SW 1271 (cell line): ENCODE measurements at places on chromosomes 13 and 19.

GRCh38 chr13:30173303-30173610 lies 134.1 kb downstream of the KATNAL1 start:
- no peak for DNase-seq

GRCh38 chr13:99230991-99231390 lies 27.2 kb downstream of the GPR18 start:
- no peak for DNase-seq

GRCh38 chr19:2542341-2543069 lies 66.6 kb downstream of the GADD45B start:
- DNase-seq = no peak

DNA sequence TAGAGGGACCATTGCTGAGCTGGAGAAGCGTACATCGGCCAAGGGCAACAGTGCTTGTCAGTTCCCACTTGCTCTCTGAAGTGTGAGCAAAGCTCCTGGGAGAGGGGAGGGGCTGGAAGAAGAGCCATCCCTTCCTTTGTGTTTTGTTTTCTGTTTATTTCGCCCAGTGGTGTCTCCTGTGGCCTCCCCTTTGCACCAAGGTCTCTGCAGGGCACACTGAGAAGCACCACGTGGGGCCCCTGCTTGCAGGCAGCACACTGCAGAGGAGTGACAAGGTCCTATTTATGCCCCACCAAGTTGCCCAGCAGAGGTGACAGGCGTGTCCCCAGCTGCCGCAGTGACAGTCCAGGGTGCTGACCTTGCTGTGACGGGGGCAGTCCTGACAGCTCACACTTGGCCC lies 24.0 kb downstream of the GRIN2D start:
- no peak for DNase-seq

GRCh38 chr13:76210262-76210661 lies 574.1 kb downstream of the LMO7 start:
- no peak for DNase-seq

DNA sequence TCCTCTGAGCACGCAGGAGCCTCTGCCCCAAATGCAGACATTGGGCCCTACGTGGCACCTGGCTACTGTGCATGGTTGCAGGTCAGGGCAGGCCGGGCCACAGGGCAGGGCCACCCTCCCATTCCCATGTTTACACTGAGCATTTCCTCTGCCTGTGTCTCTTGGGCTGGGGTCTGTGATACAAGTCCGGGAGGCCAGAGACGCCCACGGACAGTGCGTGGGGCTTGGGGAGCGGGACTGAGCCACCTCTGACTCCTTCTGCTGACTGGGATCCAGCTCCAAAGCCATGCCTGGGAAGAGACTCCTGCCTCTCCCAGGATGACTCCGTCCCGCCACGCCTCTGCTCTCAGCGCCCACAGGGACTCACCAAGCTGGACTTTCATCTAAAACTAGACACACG lies 18.8 kb downstream of the GAS6 start:
- DNase-seq = no peak

GRCh38 chr13:85985797-85986196 lies 186.6 kb upstream of the SLITRK6 start:
- no peak for DNase-seq

DNA sequence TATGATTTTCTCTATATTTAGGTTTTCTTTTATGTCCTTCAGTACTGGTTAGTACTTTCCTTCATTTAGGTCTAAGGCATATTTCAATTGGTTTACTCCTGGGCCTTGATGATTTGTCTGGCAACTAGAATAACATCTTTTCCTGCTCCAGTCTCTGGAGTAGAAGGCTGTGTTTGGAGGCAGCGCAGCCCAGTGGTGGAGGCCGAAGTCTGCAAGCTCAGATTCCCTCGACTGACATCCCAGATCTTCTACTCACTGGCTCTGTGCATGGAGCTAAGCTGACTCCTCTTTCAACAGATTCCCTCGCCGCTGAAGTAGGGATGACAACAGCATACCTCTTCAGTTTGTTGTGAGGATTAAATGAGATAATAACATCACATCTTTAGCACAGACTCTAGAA lies 141.0 kb downstream of the RAP2A start:
- no peak for DNase-seq

DNA sequence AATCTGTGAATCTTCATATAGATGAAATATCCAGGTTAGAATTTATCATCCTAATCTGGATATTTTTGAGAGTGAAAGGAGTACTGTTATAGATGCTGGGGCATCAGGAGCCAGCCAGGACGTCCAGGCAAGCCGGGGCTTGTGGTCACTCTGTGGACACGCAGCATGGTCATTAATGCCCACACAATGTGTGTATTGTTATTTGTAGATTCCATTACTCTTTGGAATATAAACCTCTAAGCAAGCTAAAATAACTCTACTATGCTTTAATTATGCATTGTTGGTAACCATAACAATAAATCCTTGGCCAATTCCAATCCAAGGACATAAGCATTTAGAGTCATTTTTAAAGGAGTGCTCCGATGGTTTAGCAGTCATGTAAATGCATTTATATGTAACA lies 137.9 kb downstream of the TM9SF2 start:
- no peak for DNase-seq

DNA sequence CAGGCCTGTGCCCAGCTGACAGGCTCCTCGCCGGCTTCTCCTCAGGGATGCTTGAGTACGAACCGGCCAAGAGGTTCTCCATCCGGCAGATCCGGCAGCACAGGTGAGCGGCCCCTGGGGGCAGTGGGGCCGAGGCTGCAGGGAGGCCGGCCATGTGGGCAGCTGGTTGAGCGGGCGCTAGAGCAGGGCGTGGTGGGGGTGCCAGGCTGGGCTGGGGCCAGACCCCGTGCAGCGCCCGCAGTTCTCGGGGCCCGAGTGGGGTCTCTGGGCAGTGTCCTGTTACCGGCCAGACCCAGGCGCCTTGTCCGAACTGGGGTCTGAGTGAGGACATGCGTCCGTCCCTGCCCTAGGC lies 15.9 kb downstream of the CBARP start:
- no peak for DNase-seq

GRCh38 chr19:50638600-50638999 lies 1.1 kb downstream of the SYT3 start:
- no peak for DNase-seq

GRCh38 chr19:45508861-45509691 lies 1.8 kb downstream of the VASP start:
- DNase-seq = peak; percentile 58

DNA sequence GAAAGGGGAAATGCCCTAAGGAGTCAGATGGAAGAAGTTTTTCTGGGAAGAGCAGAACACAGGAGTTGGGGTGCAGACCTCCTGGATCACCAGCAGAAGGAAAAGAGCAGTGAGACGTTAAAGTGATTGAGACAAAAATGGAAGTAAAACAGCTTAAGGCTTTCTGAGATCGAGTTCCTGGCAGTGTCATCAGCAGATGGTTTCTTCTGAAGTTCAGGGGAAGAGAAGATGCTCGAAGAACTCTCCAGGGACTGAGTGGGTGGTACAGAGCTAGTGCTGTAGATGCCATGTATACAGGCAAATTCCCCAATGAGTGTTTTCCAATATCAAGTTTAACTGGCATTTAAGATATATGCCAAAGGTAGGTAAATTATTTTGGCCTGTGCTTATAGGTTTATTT lies 272.2 kb upstream of the KLF12 start:
- DNase-seq = no peak

DNA sequence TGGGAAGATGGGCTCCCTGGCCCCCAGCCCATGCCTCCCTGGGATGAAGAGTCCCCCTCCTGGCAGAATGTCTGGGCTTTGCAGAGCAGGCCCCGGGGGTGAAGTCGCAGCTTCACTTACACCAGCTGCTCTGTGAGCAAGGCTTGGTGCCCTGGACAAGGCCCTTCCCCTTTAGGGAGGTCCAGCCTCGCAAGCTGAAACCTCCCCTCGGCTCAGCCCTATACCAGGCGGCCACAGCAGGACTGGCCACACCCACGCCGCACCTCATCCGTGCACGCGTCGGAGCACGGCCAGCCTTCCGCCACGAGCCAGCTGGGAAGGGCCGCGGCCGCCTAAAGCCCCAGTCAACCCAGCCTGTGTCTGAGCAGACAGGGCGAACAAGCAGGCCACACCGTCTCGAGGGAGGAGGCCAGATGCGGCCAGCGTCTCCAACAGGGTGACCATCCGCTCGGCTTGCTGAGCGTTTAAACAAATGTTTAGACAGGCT lies 83.2 kb upstream of the MCF2L start:
- DNase-seq = no peak

DNA sequence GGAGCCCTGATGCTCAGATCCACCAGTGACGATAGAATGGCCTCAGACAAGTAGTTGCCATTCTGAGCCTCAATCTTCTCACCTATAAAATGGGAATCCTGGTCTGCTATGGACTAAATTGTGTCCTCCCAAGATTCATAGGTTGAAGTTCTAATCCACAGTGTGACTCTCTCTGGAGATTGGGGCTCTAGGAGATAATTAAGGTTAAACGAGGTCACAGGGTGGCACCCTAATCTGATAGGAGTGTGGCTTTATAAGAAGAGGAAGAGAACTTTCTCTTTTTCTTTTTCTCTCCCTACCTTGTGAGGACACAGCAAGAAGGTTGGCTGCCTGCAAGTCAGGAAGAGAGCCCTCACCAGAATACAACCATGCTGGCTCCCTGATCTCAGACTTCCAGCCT lies 214.1 kb downstream of the KATNAL1 start:
- DNase-seq = no peak

DNA sequence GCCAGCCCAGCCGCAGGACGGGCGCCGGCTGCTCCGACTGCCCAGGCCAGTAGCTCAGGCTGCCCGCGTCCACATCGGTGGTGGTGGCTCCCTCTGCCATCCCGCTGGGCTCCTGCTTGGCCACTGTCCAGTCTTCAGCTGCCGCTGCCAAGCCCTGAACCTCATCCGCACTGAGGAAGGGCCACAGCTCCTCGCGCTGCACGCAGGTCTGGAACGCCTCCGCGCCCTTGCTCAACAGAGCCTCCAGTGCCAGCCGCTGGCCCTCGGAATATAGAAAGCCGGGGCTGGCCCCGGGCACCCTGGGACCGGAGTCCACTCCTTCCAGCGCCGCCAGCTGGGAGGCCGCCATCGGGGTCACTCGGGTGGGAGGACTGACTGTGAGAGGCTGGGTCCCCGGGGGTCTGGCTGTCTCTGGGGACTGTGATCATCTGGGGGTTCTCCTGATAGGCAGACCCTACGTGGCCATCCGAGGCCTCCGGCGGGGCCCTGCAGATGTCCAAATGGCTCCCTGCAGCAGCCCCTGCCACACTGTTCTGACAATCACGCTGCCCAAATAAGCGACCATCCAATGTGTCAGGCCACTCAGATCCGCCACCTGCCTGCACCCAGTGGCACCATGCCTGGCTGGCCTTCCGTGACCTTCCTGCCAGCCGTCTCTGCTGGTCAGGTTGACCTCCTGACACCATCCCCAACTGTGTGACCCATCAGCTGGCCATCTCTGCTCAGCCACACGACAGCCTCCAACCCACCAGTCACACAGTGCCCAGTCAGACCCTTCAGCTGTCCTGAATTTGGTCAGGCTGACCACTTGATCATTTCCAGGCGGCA lies 1.6 kb downstream of the FAM83E start:
- no peak for DNase-seq

DNA sequence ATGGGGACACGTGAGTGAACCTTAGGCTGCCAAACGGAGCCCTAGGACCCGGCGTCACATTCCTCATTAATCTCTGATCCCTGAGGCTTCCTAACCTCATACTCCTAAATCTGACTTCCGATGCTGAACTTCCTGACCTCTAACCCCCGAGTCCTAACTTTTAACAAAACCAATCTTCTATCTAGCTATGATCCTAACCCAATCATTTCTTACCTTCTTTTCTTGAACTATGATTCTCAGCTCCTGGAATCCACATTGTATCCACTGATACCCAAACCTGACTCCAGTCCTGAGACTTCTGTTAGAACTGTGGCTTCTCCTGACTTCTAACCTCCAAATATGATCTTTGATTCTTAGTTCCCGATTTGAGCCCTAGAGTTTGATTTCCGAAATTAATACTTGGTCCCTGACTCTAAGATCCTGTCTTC lies 447 bp downstream of the NFKBIB start:
- no peak for DNase-seq

- no peak for DNase-seq
Observed at GRCh38 chr13:80469105-80469852, 128.4 kb upstream of the SPRY2 start.

GRCh38 chr19:9538183-9539058 lies at the start of gene ZNF426:
Gene ZNF426 (minus strand): TSS chr19:9538645. CDS start chr19:9536232, 2,413 bp downstream.
- peak; percentile 68 for DNase-seq

GRCh38 chr13:113759525-113760137 lies 605 bp downstream of the TMEM255B start:
- DNase-seq = no peak

DNA sequence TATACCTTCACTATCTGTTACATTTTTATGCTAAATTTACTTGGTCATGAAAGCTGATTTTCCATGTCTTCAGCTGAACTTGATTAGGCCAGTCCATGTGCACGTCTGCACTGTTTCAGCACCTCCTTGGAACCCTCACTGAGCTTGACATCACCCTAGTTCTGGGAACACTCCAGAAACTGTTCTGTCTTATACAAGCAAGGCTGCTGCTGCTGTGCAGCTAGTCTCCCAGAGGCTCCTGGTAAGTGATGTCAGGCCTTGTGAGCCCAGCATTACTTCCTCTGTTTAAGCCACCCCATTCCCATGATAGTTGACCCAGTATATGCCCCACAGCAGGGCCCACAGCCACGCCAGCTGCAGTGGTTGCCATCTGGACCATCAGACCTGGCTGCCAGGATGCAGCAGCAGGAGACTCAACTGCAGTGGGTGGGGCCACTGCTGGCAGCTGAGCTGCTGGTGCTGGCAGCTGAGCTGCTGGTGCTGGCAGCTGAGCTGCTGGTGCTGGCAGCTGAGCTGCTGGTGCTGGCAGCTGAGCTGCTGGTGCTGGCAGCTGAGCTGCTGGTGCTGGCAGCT lies 90.5 kb upstream of the AKAP11 start:
- no peak for DNase-seq

DNA sequence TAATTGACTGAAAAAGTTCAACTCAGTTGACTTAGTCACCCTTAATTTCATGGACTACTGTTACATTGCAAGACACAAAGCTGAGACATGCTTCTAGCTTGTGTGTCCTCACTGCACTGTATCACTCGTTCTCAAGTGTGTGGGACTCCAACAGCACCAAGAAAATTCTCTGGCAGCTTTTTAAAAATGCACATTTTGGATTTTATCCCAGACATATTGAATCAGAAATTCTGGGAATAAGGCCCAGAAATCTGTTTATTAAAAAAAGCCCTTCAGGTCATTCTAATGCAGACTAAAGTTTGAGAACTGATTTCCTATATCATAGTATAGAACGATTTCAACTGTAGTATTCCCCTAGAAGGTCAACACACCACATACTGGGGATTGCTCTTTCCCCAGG lies 1485.3 kb downstream of the PCDH9 start:
- DNase-seq = no peak
